ENCODE measurements at places on chromosomes 4 and X.
A peak's percentile ranks its signal among the peaks of the same experiment; 100 is the strongest.

GRCh38 chr4:48228949-48229348 lies 40.7 kb downstream of the TEC start:
- DNase-seq: no peak

GRCh38 chr4:82785611-82786400 lies 12.8 kb downstream of the SCD5 start:
- no peak for DNase-seq

GRCh38 chr4:183099537-183100297 lies 660 bp downstream of the WWC2 start:
- DNase-seq: no peak

DNA sequence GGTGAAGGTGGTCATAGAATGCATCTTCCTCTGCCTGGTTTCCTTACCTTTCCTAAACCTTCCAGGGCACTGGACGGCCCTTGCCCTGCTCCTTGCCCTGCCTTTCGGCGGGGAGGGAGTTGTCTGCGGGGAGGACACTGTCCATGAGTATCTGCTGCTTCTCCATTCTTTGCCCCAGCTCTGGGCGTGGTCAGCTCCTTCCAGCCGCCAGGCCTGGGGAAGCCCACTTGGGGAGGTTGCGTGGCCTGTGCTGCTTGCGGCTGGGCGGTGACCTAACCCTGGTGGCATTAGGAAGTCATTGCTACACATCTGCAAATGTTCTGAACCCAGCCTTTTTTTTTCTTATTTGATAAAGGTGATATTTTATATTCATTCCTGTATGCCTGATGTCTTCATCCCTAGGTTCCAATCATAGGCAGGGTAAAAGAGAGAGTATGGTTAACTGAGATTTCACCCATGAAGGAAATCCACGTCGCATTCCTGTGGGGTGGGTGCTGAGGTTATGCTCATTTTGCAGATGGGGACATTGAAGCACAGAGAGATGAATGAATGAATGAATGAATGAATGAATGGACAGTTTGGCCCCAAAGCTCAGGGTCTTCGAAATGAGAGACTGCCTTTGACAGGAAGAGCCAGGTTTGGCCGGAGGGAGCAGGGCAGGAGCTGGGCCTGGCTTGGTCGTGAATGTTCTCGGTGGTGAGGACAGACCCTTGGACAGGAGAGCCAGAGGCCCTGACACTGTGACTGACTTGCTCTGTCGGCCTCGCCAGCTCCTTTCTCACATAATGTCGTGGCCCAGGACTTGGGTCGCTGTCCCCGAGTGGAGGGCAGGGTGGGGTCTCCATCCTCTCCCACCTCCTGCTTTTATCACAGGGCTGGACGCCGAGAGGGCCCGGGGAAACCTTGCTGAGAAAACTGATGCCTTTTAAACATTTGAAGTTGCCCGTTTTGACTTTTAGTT lies 57.8 kb upstream of the GPR78 start:
- DNase-seq: no peak

- no peak for DNase-seq
Measured at GRCh38 chr4:146585761-146586333, 52.8 kb upstream of the POU4F2 start.

DNA sequence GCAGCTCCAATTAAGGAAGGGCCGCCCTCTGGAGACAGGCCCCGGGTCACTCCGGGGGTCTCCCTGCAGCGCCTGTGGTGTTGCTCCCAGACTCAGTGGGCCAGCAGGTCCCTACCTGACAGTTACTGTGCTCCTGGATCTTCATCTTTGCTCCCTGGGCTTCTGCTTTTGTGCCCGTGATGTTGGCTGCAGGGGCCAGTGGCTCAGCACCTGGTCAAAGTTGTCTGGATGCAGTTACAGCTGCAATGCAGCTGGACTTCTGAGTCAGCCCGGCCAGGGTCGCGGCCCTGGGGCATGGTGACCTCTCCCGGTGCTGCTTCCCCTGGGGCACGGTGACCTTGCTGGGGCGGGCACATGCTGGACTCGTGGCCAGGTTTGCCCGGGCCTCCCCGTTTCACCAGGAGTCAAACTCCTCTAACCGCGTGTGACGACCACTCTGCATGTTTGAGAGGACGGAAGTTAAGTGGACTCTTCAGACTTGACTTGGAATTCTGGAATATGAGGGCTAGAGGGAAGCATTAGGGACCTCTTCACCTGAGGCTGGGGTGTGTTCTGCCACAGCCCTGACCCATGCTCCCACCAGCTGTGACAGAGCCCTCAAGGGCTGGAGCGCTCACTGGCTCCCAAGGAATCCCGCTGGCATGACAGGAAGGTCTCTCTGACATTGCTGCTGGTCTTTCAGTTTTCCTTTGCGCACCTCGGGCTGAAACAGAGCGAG lies 3.7 kb downstream of the CTAG2 start:
- DNase-seq: no peak

- DNase-seq: no peak
Measured at GRCh38 chrX:54891573-54891972, 29.1 kb upstream of the TRO start.

DNA sequence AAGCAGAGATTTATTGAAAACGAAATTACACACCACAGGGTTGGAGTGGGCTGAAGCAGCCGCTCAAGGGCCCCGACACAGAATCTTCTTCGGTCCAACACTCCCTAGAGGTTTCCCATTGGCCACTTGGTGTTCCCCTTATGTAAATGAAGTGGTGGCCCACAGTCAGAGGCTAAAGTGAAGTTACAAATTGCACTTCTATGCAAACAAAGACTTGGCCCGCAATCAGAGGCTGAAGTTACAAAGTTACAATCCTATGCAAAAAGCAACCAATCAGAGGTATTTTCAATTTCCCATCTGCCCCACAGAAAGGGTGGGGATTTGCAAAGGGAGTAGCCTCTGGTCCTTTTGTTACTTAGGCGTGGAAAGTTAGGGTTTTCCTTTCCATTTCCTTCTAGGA lies 35.7 kb upstream of the SLC25A43 start:
- DNase-seq: no peak

- no peak for DNase-seq
Measured at GRCh38 chr4:6768539-6768905, 14.0 kb upstream of the KIAA0232 start.

DNA sequence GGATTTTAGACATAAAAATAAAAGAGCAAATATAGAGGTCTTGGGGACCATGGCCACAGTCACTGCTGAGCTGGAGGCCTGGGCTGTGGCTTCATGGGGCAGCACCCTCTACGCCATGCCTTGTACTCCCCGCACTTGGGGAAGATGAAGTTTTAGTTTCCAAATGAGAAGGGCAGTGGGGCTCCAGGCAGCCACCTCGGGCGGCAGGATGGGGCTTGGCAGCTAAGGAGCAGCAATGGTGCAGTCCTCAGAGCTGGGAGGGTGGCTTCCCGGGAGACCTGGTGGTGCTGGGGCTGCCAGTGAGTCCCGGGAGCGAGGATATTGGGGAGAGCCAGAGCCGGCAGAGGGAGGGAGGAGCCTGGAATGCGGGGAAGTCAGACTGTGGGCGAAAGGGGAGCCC lies 2.4 kb downstream of the CXCR3 start:
- DNase-seq: no peak

DNA sequence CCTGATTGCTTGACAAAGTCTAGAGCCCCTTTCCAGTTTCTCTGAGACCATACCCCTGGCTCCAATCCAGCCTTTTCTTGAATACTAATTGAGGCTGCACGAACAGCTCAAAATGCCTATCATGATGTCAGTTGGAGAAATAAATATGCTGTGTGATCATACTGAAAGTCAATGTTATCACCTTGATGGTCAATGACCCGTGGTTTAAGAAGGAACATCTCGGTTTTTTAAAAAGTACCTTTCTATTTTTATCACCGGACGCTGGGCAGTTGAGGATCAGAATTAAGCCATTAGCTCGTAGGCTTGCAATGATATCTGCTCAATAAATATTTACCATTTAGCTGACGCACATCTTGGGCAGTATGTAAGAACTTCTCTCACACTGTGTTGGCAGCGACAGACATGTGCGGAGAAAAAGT lies 852 bp upstream of the WDR44 start:
- DNase-seq: peak; percentile 1

DNA sequence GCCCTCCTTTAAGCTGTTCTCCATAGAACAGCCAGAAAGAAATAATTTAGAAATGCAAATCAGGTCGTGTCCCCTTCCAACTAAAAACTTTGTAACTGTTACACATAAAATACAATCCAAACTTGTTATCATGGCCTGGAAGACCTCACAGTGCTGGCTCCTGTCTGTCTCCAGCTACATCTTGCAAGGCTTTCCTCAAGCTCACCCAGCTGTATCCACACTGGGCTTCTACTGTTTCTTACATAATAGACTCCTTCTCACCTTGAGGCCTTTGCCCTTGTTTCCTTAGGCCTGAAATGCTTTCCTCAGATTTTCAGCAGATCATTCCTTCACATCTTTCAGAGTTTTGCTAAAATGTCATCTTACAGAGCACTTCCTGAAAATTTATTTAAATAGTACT lies 33.5 kb upstream of the USP53 start:
- no peak for DNase-seq

- DNase-seq: no peak
Measured at GRCh38 chrX:109274806-109275205, 207.1 kb downstream of the GUCY2F start.

DNA sequence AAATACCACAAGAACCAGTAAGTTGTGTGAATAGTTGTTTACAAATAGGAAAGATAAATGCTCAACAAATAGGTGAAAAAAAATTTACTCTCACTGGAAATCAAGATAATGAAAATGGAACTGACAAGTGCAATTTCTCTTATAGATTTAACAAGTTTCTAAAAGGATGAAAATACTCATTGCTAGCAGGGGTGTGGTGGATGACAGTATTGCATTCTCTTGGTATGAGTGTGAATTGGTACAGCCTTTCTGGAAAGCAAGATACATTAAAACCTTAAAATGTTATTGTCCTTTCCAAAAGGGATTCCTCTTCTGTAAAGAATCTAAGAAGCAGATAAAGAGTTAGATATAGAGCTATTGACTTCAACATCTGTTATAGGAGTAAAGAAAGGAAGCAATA lies 240.0 kb upstream of the RPS6KA3 start:
- DNase-seq: no peak

- DNase-seq: no peak
Measured at GRCh38 chr4:184437565-184438265, 36.6 kb downstream of the IRF2 start.

DNA sequence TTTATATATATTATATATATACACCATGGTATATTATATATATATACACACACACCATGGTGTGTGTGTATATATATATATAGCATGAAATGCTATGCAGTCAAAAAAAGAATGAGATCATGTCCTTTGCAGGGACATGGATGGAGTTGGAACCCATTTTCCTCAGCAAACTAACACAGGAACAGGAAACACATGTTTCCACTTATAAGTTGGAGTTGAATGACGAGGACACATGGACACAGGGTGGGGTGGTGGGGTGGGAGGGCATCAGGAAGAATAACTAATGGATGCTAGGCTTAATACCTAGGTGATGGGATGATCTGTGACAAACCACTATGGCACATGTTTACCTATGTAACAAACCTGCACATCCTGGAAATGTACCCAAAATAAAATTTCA lies 293.6 kb upstream of the NDST3 start:
- DNase-seq: no peak

- no peak for DNase-seq
Measured at GRCh38 chr4:133565379-133565778, 416.3 kb downstream of the PCDH10 start.

DNA sequence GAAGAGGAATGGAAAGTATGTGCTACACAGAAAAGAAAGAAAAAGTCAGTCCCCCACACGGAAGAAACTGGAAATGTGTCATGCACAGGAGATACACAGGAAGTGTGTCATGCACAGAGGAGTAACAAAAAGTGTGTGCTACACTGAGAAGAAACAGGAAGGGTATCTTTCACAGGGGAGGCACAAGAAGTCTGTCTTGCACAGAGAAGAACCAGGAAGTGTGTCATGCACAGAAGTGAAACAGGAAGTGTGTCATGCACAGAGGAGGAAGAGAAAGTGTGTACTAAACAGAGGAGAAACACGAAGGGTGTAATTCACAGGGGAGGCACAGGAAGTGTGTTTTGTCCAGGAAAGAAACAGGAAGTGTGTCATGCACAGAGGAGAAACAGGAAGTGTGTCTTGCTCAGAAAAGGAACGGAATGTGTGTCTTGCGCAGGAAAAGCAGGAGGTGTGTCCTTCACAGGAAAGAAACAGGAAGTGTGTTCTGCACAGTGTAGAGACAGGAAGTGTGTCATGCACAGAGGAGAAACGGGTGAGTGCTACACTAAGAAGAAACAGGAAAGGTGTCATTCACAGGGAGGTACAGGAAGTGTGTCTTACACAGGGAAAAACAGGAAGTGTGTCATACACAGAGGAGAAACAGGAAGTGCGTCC lies 527.2 kb upstream of the PRKX start:
- no peak for DNase-seq

DNA sequence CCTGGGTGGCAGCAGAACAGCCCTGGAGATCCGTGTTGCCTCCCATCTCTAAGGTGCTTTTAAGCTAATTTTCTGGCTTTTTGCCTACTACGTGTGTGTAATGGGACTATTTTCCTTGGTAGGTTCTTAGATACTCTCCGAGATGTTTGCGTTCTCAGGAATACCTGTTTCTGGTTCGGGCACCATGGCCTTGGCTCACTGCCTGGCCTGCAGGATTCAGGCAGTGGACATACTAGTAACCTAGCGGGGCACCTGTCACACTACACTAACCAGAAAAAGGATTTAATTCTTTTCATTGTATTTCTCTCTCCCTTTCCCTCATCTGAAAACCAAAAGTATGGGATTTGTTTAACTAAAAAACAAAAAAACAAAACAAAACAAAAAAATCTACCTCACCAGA lies 29.2 kb downstream of the FHIP1A start:
- no peak for DNase-seq

DNA sequence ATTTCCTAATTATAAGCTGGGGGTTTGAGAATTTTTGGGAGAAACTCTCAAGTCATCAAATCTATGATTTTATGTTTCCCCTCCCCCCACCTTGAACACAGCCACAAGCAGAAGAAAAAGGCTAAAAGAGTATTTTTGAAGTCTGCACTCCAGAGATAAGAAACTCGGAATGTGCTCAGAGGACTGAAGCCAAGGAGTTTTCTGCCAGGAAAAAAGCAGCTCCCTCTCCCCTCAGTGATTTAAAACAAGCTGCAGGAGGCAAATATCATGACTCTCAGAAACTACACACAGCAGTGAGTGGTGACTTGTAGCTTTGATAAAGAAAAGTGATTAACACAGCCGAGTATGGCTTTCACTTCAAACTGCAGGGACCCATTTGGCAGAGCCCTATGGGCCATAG lies 800.2 kb upstream of the FTHL17 start:
- no peak for DNase-seq

DNA sequence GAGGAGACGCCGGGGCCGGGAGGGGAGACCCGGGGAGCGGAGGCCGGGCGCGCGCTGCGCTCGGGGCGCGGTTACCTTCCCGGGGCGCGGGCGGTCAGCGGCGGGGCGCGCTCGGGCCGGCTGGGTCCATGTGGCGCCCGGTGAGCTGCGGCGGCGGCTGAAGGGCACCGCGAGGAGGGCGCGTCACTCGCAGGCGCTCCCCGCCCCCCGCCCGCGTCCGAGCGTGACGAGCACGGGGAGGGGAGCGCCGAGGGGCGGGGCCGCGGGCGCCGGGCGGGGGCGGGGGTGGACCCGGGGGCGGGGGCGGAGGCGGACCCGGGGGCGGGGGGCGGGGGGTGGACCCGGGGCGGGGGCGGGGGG lies at the start of gene CPLX1:
Gene CPLX1 (minus strand): TSS at position 159 of the 360 bp plus-strand sequence. CDS start 1,607 bp downstream, outside the sequence.
- no peak for DNase-seq

- DNase-seq: no peak
Measured at GRCh38 chr4:136314686-136315085, 1217.6 kb downstream of the PCDH18 start.
